ENCODE measurements at places on chromosomes 1 and 21. TPM values are rescaled to one million over a fixed set of nuclear protein-coding genes. Genes with fewer than 3 reads are reported as not detected.
A peak's percentile ranks its signal among the peaks of the same experiment; 100 is the strongest.

GRCh38 chr1:18353528-18353927, 127.2 kb upstream of the KLHDC7A start:
- DNase-seq: no peak

DNA sequence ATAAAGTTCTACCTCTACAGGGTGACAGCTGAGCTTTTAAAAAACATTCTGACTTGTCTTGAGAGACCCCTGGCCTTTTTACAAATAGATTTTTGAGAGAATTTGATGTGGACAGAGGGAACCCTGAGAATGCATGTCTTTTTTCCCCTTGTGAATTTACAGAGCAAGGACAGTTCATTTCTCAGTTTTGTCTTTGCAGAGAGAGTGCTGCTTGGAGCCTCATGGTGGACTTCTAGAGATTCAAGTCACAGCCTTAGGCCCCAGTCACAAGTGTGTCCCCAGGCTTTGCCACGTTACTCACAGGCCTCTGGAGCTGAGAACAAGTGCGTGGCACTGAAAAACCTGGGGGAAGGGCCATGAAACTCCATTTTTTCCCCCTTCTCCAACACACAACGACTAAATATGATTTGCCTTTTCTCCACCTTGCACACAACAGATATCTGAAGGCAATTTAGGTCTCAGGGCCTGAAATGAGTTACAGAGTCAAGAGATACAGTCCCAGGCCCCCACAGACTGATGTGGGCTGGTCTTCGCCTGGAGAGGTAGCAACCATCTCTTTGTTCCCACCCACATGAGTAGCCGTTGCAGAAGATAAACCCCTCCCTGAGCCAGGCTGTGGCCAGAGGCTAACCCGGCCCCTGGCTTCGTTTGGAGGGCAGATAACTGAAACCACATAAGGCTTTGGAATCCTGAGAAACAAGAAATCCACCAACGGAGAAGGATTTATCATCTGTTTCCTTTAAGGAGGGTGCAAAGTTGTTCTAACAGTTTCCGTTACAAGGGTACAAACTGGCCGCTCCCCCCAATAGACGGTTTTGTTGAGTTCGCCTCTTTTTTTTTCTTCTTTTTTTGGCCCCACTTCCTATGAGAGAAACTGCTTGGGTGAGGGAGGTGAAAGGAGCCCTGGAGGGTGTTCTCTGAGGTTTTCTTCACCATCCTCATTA, 1.0 kb upstream of the PIGV start:
- DNase-seq: peak; percentile 79

GRCh38 chr1:101697072-101697471, 299.7 kb downstream of the OLFM3 start:
- DNase-seq: no peak

DNA sequence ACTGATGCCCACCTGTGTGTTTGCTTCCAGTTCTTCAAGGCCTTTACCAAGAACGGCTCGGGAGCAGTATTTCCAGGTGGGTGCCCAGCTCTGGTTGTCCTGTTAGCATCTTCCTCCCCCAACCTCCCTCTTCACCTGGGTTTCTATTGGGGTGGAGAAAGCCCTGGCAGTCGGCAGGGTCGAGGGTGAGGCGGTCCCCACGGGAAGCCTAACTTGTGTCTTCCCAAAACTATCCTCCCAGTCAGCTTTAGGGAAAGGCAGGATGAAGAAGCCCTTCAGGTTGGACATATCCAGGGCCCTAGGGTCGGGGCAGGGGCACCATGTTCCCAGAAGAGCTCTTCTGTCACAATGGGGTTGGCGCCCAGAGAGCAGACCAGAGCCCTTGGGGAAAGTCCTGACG, 20.6 kb downstream of the QSOX1 start:
- no peak for DNase-seq

DNA sequence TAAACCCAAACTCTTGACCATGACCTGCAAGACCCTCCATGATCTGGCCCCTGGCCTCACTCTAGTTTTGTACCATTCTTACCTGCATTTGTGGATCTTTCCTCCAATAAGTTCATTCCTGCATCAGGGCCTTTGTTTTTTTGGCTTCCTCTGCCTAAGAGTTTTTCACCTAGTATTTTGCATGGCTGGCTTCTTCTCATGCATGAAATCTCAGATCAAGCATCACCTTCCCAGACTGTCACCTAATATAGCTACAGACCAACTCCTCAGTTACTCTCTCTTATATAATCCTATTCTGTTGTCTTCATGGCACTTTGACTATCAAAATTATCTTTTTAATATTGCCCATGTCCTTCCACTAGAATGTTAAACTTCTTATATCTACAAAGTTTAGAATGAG, 54.2 kb downstream of the BTBD8 start:
- DNase-seq: no peak

DNA sequence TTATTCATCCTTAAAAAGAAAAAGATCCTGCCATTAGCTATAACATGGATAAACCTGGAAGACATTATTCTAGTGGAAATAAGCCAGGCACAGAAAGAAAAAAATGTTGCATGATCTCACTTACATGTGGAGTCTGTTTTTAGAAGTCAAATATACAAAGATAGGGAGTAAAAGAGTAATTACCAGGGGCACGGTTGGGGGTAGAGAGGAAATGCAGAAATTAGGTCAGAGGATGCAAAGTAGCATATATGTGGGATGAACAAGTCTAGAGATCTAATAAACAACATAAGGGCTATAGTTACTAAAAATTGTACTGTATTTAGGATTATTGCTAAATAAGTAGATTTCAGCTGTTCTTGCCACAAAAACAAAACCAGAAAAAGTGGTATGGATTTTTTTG, 61.4 kb upstream of the CD53 start:
- DNase-seq: no peak

The AHCTF1 gene
- 29.1 TPM for total RNA-seq

Measured in tongue (tissue), 3 donors.